Esophagus squamous epithelium (tissue), 5 donors: ENCODE measurements at places on chromosomes 6 and 20.

DNA sequence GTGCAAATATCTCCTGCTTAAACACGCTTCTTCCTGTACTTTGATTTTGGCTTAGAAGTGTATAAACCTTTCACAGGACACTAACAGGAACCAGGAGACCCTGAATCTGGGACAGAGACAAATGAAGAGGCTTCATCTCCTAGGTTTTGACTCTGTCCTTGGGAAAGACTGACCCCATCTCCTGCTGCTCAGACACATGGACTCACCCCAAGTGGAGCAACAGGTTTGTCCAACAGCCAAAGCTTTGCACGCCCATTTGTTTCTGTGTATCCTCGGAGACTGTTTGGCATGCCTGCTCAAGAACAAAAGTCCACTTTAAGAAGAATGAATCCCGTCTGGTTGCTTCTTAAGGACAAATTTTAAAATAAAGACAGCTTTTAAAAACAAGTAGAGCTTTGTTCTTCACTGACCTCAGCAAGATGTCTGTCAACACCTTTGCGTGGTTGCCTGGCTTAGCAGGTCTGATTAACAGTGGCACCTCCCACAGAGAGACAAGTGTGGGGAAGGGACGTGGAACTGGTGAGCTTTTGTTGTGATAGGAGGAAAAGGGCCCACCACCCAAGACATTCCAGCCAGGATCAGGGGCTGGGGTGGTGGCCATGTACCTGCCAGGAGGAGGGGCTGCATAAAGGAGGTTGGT is 202.6 kb downstream of the SOD2 start:
- no peak for DNase-seq

DNA sequence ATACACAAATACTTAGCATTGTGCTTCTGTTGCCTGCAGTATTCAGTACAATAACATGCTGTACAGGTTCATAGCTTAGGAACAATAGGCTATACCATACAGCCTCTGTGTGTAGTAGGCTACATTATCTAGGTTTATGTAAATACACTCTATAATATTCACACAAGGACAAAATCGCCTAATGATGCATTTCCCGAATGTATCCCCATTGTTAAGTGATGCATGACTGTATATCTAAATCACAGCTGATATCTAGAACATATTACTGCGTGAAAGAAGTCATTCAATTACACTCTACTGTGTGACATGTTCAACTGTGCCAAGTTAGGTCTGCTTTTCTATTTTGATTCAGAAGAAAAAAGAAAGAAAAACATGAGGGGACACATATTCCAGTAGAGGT is 633.5 kb downstream of the RFPL4B start:
- DNase-seq = no peak

DNA sequence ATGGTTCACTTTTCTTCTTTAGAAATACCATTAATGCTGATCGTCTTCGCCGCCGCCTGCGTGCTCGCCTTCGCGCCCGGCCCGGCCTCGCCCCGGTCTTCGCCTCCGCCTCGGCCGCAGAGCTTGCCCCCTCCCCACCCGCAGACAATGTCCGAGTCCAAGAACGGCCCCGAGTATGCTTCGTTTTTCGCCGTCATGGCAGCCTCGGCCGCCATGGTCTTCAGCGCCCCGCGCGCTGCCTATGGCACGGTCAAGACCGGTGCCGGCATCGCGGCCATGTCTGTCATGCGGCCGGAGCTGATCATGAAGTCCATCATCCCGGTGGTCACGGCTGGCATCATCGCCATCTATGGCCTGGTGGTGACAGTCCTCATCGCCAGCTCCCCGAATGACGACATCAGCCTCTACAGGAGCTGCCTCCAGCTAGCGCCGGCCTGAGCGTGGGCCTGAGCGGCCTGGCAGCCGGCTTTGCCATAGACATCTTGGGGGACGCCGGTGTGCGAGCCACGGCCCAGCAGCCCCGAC is 4.8 kb upstream of the PRPH2 start:
- no peak for DNase-seq

DNA sequence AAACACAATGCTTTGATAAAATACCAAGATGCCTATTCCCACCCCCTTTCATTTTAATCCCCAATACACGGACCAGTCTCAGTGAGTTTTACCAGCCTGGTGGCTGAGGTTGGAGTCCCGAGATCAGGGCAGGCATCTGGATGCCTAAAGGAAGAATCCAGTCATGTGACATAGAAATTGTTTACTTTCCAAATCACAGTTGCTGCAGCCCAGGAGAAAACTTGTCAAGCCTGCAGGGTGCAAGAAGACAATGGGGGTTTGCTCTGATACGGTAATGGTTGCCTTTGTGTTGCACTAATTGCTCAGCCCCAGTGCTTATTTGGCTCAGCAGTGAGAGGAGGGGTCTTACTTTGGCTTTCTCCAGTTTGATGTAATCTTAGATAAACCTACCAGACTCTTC is 308.5 kb upstream of the POU3F2 start:
- no peak for DNase-seq

GRCh38 chr20:18796282-18796833 is 17.2 kb upstream of the SCP2D1 start:
- DNase-seq = no peak

DNA sequence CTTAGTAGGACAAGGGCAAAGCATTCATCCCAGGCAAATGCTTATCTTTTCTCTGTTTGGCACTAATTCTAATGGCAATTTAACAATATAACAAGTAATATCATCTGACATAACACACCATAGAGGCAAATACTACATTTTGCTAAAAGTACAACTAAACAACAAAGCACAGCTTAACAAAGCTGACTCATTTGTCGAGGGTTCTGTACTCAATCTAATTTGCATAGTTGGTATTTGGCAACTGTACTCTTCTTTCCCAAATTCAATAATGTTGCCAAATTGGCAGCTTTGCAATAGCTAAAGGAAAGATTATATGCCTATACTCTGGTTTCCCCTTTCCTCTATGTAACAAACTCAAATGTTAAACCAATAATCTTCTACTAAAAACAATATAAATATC is 461.0 kb downstream of the PKHD1 start:
- DNase-seq = no peak
